ENCODE measurements at places on chromosomes 7 and 10.

- no peak for DNase-seq
These were observed 127.1 kb downstream of the KMT2E start for GRCh38 chr7:105141068-105141467.

- DNase-seq: no peak
These were observed 33.5 kb upstream of the KLHL7 start for GRCh38 chr7:23072048-23072447.

- DNase-seq: no peak
These were observed at the start of gene TTYH3 for GRCh38 chr7:2631946-2632732. TTYH3 (plus strand) TSS chr7:2631986; CDS start chr7:2632156, 170 bp downstream.

- DNase-seq: no peak
These were observed 53.9 kb downstream of the MYL10 start for GRCh38 chr7:101575168-101575567.

- DNase-seq: no peak
These were observed 56.7 kb downstream of the DLG5 start for GRCh38 chr10:77869626-77870420.

DNA sequence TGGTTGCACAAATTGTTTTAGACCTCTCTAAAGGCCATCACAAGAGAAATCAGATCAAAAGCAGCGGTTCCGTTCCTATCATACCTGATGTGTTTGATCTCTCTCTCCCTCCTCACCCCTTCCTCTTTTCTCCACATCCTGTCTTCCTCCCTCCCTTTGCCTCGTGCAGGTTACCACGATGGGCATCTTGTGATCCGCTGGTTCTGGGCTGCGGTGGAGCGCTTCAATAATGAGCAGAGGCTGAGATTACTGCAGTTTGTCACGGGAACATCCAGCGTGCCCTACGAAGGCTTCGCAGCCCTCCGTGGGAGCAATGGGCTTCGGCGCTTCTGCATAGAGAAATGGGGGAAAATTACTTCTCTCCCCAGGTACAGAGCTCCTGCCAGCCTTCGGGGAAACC is 28.5 kb upstream of the STK17A start:
- DNase-seq: no peak

DNA sequence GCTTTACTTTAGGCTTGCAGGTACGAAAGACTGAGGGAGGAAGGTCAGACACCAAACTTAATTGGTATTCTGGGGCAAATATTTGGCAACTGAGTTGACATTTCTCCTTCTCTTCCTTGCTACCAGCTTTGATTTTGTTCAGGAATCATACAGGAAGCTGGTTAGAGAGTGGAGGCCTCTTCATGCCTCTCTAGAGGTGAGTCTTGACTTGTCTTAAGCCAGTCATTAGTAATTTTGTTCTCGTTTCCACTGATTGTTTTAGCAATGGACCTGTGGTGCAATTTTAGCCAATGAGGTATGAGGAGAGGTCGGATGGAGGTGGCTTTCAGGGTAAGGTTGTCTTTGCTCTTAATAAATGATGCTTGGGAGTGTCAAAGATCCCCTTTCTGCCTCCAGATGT is 2.4 kb upstream of the RP9 start:
- no peak for DNase-seq

DNA sequence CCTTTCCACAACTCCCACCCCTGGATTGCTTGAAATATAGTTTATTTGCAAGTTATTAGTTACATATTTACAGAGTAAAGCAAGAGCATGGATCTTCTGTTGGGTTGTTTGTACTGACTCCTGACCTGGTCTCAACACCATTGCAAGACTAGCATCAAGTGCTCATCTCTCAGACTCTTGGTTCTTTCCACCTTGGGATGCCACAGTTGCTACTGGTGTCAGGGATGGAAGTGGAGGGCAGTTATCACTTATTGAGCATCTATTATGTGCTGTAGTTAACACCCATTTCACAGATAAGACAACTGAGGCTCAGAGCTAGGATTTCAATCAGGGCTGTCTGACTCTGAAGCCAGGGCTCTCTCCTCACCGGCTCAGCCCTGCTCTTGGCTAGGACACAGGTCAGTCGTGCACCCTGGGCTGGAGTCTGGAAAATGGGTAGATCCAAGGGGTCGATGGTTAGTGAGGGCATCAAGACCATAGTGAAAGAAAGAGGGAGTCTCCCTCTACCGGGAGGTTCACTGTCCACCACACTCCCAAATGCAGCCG is 614 bp upstream of the ADAMTS14 start:
- no peak for DNase-seq

DNA sequence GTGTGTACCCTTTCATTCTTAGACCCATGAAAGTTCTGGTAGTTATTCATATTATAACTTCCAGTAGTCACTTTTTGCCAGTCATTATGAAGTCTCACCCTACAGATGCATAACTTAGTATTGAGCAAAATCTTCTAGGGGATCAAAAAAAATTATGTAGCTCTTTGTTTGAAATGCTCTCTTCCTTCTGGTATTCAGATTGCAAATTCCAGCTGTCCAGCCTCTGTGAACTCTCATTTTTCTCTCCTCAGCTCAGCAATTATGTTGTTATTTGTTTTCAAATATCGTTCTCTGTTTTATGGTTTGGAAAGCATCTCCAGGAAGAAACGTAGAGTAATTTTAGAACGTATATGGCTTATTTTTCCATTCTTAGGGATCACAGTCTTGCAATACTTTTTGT is 442.5 kb downstream of the SEMA3D start:
- no peak for DNase-seq

DNA sequence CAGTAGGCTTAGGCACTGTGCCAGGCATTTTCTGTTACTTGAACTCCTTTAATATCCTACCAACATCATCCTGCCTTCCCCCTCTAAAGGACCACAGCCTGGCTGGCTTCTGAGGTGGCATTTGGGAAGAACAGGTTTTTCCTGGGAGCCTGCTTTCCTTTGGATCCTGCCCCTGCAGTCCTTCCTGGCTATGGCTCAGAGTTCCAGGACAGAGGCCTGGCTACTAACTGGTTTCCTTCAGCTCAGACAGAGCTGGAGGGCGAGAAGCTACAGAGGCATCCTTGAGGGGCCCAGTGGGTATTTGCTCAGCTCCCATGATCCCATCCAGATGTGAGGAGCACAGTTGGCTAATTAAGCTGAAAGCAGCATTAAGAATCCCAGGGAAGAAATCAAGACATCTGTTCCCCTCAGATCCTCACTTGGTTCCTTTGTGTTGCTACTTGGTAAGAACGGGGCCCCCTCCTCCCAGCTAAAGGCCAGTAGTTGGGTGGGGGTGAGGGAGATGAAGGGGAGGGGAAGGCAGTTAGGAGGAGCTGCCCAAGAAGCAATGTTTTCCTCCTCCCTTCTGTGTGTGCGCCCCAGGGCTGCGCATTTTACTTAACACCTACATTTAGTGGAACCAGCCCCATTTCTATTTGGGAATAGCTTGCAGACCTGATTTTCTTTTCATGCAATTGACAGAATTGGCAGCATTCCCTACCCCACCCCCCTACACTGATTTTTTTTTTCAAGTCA is 142.6 kb upstream of the SORCS3 start:
- no peak for DNase-seq

- no peak for DNase-seq
These were observed 137.1 kb downstream of the OAT start for GRCh38 chr10:124281666-124282065.

DNA sequence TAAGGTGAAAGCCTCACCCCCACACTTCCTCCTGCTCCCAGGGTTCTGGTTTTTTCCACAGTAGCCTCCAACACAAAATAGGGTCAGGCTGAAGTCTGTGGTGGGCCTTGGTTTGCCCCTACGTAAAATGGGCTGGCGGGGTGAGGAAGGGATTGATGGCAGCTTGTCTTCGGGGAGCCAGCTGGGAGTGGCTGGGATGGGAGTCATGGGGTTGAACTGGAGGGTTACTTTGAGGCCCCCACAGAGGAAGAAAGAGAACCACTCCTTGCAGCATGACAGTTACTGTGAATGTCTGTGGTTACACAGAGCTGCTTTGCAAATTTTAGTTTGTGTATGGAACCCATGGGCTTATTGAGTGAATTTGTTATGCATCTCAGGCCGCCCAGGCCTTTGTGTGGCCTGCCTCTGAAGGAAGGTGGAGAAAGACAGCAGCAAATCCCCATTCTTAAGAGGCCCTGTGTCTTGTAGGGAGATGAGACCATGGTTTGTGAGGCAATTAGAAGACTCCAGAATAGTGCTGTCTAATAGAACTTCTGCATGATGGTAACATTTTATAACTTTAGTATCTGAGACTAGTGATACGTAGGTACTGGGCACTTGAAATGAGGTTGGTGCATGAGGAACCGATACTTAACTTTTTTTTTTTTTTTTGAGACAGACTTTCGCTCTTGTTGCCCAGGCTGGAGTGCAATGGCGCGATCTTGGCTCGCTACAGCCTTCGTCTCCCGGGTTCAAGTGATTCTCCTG is 8.1 kb downstream of the TRIM8 start:
- no peak for DNase-seq

- no peak for DNase-seq
These were observed 74.1 kb downstream of the RALA start for GRCh38 chr7:39697483-39697882.

All from stimulated activated CD4-positive, alpha-beta T cell treated with anti-CD3 and anti-CD28 coated beads, TNF-alpha, amount 100 ng/mL, for 24 hours (primary cell).